NB4 (cell line): ENCODE measurements at places on chromosomes 3 and 15.

DNA sequence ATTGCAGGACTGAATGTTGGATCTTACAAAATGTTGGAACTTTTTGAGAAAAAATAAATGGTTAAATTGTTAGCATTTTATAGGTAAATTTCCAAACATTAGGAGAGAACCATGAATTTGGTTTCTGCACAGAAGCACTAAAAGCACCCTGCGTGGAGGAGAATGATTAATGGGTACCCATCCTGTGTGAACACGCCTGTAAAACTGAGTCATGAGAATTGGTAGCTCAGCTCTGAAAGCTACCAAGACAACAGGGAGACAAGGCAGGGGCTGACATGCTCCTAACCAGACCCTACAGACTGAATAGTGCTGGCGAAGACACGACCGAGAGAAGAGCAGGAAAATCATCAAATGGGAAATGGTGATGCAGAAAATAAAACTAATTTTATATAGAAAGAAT lies 32.4 kb upstream of the MTMR10 start:
- DNase-seq: no peak

DNA sequence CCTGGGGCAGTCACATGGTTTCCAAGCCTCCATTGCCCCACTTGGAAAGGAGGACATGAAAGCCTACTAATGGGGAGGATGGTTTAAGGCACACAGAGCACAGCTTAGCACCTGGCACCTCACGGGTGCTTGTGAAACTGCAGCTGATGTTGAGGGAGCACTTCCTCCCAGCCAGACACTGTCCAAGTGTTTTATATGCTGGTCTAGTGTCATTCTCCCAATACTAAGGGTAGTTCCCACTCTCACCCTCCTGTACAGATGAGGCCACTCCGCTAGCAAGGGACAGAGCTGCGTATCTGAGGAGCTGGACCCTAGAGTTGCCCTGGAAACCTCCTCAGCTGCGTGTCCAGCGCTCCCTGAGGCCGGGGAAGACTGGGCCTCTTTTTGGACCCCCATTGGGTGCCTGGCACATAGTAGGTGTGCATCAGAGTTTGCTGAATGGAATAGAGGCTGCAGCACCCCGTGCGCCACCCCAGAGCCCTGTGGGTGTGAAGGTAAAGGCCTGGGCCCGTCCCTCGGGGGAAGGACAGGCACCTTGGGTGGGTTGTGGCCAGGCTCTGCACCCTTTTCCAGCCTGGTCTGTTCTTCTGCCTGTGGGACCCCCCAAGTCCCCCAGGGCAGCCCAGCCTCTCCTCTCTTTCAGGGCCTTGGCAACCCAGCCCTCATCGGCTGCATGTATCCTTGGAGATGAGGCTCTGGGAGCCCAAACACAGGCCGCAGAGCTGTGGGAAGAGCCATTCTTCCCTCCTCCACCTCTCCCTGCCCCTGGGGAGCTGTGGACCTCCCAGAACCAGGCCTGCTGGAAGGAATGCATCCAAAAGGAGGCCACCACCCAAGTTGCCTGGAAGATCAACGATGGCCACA lies 31.3 kb downstream of the DNASE1L3 start:
- peak; percentile 27 for DNase-seq

DNA sequence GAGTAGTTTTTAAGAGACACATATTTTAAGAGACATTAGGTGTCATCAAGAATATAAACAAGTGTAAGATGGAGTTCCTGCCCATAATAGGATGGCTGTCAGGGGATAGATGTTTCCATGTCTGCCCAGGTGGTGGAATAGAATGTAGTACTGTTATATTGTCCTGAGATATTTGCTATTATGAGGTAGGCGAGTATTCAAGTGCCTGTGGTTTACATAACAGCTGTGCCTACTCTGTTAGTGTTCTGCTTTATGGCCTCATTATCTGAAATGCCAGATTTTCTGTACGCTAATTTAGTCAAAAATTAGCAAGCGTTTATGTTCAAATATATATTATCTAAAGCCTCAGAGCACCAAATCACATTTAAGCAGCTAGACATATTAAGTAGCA lies 360.2 kb upstream of the ROPN1 start:
- no peak for DNase-seq

- no peak for DNase-seq
Measured at GRCh38 chr15:27831384-27832236, 267.5 kb downstream of the OCA2 start.

DNA sequence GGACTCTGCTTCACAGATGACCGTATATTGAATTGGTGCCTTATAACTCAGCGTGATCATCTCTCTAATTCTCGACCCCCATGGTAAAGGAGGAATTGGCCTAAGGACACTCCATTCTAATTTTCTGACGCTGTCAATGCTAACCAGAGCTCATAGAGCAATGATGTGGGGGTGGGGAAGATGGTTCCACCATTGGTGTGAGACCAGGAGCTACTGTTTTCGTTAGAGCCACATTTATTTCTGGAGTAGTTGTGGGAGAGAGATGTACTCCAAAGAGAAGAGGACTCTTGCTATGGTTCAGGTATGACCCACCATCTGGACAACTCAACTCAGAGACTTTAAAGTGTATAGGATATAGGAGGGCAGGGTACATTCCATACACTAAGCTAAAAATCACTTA lies 16.3 kb downstream of the ZBTB38 start:
- DNase-seq: no peak

DNA sequence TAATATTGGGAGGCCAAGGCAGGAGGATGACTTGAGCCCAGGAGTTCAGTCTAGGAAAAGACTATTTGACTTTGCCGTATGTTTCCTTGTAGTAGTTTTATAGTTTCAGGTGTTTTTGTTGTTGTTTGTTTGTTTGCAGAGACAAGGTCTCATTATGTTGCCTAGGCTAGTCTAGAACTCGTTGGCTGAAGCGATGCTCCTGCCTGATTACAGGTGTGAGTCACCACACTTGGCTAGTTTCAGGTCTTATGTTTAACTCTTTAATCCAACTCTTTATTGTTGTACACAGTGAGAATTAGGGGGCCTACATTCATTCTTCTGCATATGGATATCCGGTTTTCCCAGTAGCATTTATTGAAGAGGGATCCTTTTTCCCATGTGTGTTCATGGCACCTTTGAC lies 32.0 kb downstream of the FAIM start:
- no peak for DNase-seq

- DNase-seq: no peak
Measured at GRCh38 chr3:112569265-112569664, 7.4 kb downstream of the SLC35A5 start.

DNA sequence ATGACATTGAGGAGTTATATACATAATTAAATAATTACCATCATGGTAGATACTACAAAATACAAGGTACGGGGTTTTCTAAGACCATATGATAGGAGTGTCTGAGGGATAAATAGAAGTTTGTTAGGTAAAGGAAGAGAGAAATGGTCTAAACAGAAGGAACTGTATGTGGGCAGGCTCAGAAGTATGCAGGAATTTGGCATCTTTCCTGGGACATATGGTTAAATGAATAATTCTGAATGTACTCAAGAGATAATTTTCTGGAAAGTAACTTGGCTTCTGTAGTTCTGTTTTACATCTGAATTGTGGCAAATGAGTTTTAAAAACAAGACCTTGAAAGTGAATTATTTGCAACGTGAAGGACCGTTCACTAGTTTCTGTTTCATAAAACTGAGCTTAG lies 17.5 kb downstream of the LMCD1 start:
- DNase-seq: no peak

- no peak for DNase-seq
Measured at GRCh38 chr15:86268558-86268957, 188.9 kb downstream of the AGBL1 start.

DNA sequence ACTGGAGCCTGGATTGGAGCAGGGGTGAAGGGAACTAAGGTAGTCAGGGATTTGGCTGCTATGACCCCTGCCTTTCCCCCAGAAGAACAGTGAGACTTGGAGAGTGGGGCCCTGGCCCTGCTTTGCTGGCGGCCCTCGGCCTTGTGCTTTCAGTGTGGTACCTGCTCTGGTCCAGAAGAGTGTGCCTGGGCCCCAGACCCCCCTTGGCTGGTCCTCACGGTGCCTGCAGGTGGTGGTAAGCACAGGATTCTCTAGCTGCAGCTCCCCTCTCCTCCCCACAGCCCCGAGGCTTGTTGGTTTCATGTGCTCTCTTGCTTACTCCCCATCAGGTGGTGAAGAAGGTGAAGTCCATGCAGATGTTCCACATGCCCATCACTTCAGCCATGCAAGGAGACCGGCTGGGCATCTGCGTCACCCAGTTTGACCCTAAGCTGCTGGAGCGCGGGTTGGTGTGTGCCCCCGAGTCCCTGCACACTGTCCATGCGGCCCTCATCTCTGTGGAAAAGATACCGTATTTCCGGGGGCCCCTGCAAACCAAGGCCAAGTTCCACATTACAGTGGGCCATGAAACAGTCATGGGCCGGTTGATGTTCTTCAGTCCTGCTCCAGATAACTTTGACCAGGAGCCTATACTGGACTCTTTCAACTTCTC lies 125.7 kb downstream of the DNAJB8 start:
- no peak for DNase-seq

DNA sequence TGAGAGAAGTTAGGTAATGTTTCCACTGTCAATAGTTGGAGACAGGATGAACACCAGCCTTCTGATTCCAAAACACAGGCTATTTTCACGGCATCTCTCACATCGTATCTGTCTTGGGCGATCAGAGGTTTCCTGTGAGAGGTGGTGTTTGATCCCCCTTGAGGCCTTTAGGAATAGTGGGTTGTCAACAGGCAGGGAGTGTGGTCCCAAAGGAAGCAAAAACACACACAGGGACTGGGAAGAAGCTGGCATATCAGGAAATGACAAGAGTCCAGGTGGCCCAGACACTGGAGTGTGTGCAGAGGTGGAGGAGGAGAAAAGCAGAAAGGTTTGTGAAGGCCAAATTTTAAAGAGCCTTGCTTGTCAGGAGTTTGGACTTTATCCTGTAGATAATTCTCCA lies 6.6 kb upstream of the MAGEF1 start:
- no peak for DNase-seq

- peak; percentile 70 for DNase-seq
Measured at GRCh38 chr3:56702490-56703315, 19.6 kb upstream of the TASOR start.

GRCh38 chr15:77096138-77096537 lies 25.2 kb upstream of the TSPAN3 start:
- no peak for DNase-seq

GRCh38 chr3:15294929-15295328 lies 37.5 kb downstream of the SH3BP5 start:
- peak; percentile 40 for DNase-seq

DNA sequence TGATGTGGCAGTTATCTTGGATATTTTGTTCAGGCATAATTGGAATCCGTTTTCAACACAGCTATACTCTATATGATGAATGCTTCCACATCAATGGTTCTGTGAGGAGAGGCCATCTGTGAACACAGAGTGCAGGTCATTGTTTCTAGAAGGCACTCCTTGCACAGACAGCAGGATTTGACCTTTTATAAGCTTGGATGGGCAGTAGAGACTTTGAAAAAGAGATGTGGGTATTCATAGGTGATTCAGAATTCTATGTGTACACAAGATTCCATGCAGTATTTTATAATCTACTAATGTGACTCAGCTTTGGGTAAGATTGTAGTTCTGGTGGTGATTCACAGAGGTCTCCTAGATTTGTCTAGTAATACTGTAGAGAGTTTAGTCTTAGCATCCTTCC lies 12.5 kb downstream of the ARPP21 start:
- DNase-seq: no peak

- DNase-seq: peak; percentile 23
Measured at GRCh38 chr15:43483297-43484128, 9.4 kb downstream of the TP53BP1 start.

- peak; percentile 26 for DNase-seq
Measured at GRCh38 chr3:39118079-39118478, 10.6 kb downstream of the TTC21A start.

- DNase-seq: no peak
Measured at GRCh38 chr3:47863391-47864128, 60.6 kb downstream of the DHX30 start.

- peak; percentile 26 for DNase-seq
Measured at GRCh38 chr15:82143390-82144385, 97.9 kb upstream of the MEX3B start.

GRCh38 chr3:72604328-72604727 lies 243.9 kb downstream of the SHQ1 start:
- no peak for DNase-seq

DNA sequence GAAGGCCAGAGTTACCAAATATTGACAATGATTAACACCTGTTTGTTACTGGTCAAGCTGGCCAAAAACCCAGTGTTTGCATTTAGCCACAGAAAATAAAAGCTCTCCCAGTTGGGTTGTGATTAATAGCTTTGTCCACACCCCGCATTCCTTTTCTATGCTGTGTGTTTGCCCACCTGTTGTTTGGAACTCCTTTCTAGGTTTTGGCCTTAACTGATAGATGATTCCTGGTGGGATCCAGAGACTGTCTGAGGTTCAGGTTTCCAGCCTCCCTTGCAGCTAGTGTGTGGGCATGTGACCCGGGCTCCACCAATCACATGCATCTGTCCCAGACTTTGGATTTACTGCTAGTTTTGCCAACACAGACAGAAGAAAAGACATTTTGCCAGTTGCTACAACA lies 83.8 kb downstream of the PTPRG start:
- no peak for DNase-seq

DNA sequence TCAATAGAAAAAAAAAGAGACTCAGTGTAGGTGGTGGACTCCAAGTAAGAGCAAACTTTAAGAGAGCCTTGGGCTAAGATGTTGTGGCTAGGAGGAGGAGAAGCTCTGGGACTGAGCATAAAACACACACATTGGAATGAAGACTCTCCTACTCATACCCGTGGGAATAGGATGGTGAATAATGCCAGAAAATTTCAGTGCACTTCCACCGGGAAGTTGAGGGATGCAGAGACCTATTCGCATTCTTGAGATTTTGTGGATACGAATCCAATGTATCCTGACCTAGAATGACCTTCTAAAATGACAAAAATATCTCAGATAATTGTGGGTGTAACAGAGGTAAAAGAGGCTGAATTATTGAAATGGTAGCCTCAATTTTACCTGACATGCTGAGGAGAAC lies 388.7 kb upstream of the SGO1 start:
- DNase-seq: no peak

- DNase-seq: no peak
Measured at GRCh38 chr3:99286266-99286845, 352.0 kb upstream of the COL8A1 start.

DNA sequence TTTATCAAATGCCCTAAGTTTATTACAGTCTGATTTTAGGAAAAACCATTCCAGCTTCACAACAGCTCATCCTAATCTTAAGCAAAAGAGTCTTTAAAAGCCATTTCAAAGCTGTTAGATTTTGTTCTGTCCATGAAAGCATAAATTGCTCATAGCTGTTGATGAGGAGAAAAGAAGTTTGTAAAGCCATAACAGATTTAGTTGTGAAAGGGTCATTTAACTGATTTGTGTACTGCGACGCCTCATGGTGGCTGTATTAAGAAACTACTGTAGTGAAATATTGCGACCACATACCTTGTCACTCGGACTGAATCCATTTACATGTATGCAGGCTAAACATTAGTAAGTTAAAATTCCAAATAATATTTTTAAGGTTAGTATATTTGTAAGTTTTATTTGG lies 20.9 kb downstream of the BBX start:
- peak; percentile 34 for DNase-seq

- no peak for DNase-seq
Measured at GRCh38 chr15:63435204-63435820, 53.7 kb upstream of the CA12 start.

- no peak for DNase-seq
Measured at GRCh38 chr15:88624971-88625490, 3.9 kb downstream of the AEN start.
